ENCODE measurements at places on chromosomes 7 and 10.

- no peak for DNase-seq
Measured at GRCh38 chr10:78783753-78784152, 285.0 kb upstream of the ZMIZ1 start.

GRCh38 chr10:60977161-60978122 lies 33.5 kb upstream of the RHOBTB1 start:
- no peak for DNase-seq

- no peak for DNase-seq
Measured at GRCh38 chr10:92239151-92239599, 51.7 kb downstream of the CPEB3 start.

GRCh38 chr7:114343949-114344708 lies 70.5 kb upstream of the FOXP2 start:
- DNase-seq: no peak

- DNase-seq: no peak
Measured at GRCh38 chr10:35540296-35541164, 64.6 kb upstream of the GJD4 start.

Measured in CD4-positive, alpha-beta T cell treated with Interleukin-4 for 1 hour (primary cell).